Right lung (tissue), 10 donors: ENCODE measurements at places on chromosomes 12 and 14. TPM values are rescaled to one million over a fixed set of nuclear protein-coding genes. Genes with fewer than 3 reads are reported as not detected.

GRCh38 chr12:64170024-64170423, 52.1 kb downstream of the KICS2 start:
- no peak for DNase-seq

DNA sequence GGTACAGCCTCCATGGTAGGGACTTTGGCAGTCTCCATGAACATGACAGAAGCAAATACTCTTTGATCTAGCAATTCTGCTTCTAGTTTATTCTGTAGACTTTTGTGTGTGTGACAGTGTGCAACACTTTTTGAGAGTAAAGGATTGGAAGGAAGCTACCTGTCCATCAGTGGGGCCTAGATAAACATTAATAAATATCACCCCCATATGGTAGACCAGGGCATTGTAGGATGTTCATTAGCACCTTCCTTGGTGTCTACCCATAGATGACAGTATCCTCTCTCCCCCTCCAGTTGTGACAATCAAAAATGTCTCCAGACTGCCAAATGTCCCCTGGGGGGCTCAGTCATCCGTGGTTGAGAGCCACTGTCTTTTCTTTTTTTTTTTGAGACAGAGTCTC, 10.8 kb downstream of the SNRNP35 start:
- no peak for DNase-seq

DNA sequence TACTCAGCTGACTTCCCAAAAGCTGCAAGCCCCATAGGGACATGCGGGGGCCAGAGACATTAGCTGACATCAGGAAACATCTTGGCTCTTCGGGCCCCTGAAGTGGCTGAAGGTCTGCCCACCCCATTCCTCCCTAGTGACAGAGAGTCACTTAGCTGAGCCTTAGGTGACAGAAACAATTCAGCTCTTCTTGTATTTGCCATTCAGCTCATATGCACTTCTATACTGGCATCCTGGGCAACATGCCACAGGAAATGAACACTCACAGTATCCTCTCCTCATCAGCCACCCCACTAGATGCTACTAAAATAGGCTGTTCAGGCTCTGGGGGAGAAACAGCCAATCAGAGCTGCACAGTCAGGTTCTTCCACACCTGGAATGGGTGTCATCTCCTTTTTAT, 3.4 kb downstream of the DCTN2 start:
- no peak for DNase-seq

DNA sequence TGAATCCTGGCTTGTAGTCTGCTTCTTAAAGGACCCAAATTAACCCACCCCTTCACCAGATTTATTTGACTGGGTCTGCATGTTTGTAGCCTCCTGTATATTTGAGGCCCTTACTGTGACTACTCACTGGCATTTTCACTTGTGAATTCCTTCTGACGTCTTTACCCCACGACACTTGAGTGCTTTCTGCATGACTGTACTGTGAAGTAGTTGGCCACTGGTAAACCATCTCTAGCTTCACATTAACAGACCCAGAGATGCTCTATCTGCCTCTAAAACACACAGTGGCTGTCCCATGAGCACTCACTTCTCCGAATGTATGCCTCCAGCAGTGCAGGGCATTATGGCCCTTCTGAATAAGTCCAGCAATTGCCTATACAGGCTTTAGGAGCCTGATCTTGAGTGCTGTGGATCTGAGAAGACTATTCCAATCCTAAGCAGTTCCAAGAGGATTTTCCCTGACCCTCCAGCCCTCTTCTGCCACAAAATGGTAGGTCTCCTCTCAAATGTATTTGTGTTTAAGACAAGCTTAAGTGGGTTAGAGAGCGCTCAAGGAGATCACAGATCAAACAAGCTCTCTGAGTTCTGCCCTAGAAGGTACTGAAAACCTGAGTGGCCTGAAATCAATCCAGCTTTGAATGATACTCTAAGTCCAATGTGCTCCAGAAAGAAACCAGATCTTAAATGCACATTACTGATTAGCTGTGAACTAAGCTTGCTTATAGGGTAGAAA, 534.7 kb downstream of the RPS29 start:
- no peak for DNase-seq

GRCh38 chr12:32033406-32033805, 73.2 kb upstream of the BICD1 start:
- no peak for DNase-seq

GALNT8 gene
- 1.6 TPM for polyA plus RNA-seq

GRCh38 chr12:128685903-128686475, 137.8 kb downstream of the SLC15A4 start:
- DNase-seq: no peak

- no peak for DNase-seq
Observed at GRCh38 chr12:15846887-15847286, 35.3 kb upstream of the STRAP start.

BRMS1L gene
- polyA plus RNA-seq: 22.0 TPM

LRCOL1 gene
- polyA plus RNA-seq: 0.85 TPM

- DNase-seq: no peak
Observed at GRCh38 chr12:121533394-121534090, 47.3 kb downstream of the KDM2B start.

- DNase-seq: no peak
Observed at GRCh38 chr14:35380794-35381193, 23.8 kb downstream of the NFKBIA start.

DNA sequence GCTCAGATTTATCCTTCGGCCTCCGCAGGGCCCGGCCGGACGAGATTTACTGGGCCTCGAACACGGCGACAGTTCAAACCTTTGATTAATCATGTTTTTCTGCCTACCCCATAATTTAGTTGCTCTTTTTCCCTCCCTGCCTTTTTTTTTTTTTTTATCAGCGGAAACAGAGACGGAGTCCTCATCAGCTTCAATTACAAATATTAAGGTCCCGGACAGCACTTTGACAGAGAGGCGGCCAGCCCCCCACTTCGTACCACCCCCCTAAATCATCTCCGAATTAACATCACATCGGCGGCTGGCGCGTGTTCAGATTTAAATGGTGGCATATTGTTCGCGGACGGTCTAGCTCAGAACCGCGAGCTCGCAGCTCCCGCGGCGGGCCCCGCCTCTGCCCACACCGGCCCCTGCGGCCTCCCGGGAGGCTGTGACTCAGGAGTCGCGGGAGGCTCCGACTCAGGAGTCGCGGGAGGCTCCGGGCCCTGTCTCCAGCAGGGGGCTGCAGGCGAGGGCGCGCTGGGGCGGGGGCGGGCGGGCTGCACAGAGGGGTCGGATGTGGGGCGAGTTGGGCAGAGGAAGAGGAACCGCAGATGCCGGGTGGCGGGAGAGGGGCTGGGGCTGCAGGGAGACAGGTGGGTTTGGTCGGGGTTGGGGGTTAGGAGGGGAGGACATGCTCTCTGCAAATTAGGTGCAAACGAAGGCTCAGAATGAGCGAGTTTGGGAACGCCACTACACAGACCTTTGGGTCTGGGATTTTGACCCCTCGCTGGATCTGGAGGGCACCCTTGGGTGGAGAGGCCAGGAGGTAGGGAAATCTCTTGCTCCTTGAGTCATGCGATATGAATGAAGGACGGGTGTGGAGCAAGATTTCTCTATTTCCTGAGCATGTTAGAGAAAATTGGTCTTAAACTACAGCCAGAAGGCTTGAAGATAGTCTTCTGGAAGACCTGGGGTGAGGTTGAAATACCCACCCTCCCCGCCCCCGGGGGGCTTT, 19.6 kb upstream of the ATP5MC2 start:
- no peak for DNase-seq

DNA sequence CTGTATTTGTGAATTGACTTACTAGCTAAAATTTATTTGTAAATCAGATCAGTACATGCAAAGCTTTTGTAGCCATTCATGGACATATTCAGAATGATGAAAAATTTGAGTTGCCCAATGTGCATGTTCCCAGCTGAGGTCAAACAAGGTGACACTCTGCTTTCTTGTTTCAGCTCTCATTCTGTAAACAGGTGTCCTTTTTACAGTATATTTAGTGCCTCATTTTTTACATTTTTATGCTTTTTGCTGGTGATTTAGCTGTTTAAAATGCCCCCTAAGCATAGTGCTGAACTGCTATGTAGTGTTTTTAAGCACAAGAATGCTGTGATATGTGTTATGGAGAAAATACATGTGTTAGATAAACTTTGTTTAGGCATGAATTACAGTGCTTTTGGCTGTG, 76.3 kb downstream of the MIA2 start:
- DNase-seq: no peak

DNA sequence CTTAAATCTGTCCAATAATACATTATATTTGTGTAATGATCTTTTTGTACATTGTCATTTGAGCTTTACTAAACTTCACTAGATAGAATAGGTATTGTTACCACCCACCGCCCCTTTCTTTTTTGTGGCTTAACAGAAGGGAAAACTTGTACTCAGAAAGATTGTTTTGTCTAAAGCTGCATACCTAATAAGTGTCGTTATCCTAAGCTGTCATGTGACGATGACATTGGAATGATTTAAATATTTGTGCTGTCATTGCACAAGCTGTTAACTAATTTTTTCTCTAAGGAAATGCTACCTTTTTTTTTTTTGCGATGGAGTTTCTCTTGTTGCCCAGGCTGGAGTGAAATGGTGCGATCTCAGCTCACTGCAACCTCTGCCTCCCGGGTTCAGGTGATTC, 3.6 kb downstream of the DIP2B start:
- DNase-seq: no peak

DNA sequence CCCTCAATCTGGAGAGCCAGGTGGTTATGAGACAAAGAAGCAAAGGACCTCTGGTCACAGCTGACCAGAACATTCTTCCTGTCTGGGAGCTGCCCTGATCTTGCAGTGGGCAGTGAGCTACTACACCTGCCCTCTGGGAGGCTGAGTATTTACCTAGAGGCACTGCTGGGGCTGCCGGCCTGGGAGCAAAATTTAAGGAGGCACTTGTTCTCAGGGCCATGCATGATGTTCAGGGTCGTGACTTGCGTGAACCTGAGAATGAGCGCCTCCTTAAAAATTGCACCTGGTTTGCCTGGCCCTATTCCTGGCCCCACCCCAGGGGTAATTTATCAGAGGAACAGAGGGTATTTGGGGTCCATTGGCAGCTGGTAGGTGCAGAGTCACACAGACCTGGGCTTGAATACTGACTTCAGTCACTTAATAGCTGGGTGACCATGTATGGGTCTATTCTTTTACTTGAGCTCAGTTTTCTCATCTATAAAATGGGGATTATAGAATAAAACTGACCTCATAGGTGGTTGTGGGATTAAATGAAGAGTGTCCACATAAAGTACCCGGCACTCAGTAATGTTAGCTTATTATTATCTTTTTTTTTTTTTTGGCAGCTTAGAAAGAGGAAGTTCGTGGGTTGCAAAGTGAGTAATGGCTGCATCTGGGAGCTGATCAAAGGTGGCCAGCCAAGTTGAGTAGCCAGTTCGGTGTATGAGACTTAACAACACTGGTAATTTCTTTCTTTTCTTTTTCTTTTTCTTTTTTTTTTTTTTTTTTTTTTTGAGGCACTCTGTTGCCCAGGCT, 107.4 kb upstream of the MED13L start:
- DNase-seq: no peak

- DNase-seq: peak; percentile 79
Observed at GRCh38 chr12:13179211-13180074, 17.1 kb upstream of the EMP1 start.

FOXA1 gene
- polyA plus RNA-seq: 55.6 TPM

CCDC184 gene
- polyA plus RNA-seq: 0.06 TPM

RPS26 gene
- 691 TPM for polyA plus RNA-seq

FOXG1 gene
- polyA plus RNA-seq: 0.12 TPM

CCDC85C gene
- 12.7 TPM for polyA plus RNA-seq

DNA sequence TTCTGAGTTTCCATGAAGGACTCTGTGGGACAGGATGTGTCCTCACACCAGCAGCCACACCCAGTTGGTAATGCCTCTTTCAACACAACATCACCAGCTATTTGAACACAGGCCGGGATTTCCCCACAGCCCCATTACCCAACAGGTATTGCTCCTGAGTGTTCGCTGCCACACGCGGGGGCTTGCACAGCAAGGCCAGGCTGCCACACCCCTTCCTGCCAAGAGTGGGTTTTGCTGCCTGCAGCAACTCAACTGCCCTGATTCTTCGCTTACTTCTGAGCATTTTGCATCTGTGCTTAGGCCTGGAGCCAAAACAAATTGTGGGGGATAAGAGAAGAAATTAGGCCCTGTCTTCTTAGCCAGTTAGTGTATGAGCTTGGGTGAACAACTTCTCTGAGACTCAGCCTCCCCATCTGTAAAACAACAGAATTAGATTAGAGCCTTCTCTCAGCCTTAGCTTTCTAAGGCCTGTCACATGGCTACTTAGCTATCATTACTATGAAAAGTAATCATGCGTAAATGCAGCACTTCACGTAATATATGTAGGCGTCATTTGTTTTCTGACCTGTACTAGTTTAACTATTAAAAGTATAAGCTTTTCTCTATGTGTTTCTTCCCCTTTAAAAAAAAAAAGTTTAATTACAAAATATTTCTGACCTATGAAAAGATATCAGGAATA, 20.0 kb downstream of the CKAP4 start:
- DNase-seq: peak; percentile 13

HECTD1 gene
- polyA plus RNA-seq: 144 TPM

SLC25A47 gene
- polyA plus RNA-seq: not detected

P2RX2 gene
- 3.3 TPM for polyA plus RNA-seq

- no peak for DNase-seq
Observed at GRCh38 chr14:58637040-58637390, 747 bp upstream of the DACT1 start.

DNA sequence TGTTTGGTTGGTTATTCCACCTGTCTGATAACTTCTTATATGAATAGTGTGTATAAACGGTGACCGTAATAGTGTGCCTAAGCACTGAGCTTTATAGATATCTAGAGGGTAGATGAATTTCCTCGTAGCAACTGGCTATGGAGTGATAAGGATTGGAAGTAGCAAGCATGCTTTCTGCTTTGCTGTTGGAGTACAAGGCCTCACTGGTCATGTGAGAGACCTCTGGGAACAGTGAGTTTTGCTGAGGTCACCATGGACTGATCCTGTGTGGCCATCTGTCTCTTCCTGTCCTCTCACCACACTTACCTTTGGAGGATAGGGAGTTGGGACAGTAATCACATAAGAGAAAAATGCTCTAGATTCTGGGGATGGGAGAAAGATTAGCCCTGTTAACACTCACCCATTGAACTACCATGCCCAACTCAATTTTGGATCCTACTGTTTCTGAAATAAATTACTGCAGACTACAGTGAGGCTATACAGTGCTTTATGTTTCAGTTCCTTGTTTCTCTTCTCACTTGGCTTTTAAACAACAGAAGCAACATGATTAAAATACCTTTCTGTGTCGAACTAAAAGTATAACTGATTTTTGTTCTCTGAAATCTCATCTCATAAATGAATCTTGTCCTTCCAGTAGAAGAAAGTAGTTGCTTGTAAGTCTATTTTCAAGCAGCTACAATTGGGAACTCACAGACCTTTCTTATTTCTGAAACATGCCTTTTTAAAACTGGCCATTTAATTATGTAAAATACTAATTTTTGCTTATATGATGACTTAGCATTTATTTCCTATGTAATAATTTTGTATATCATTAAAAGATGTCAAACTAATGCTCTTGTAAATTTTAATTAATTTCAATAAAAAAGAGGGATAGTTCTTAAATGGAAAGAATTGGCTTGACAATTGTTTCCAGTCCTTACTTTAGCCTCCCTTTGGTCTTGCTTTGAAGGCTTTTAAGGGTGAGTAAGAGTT, 8.3 kb downstream of the TMX1 start:
- DNase-seq: no peak

PXMP2 gene
- 41.9 TPM for polyA plus RNA-seq

GRCh38 chr12:52137746-52138145, 54.1 kb downstream of the KRT80 start:
- no peak for DNase-seq

- no peak for DNase-seq
Observed at GRCh38 chr12:117018276-117018675, 80.9 kb downstream of the TESC start.

GRCh38 chr14:86257973-86258372, 728.0 kb downstream of the FLRT2 start:
- no peak for DNase-seq

GRCh38 chr12:9256341-9256740, 48.1 kb upstream of the PZP start:
- no peak for DNase-seq
